ENCODE measurements at places on chromosomes 1 and 21. TPM values are rescaled to one million over a fixed set of nuclear protein-coding genes. Genes with fewer than 3 reads are reported as not detected.

Gene DISP3
- not detected for polyA plus RNA-seq

Gene MTARC2
- polyA plus RNA-seq, result 5.7 TPM

Gene NGF
- 42.4 TPM for polyA plus RNA-seq

Gene RCSD1
- not detected for polyA plus RNA-seq

Gene COL16A1
- 88.3 TPM for polyA plus RNA-seq

- DNase-seq, result no peak
These were observed 273.9 kb upstream of the VAMP3 start for GRCh38 chr1:7497107-7497637.

GRCh38 chr1:160206036-160206389 lies 829 bp downstream of the PEA15 start:
- no peak for DNase-seq

- DNase-seq, result peak; percentile 89
These were observed 1.0 kb upstream of the S100A2 start for GRCh38 chr1:153566414-153567371.

- no peak for DNase-seq
These were observed 5.9 kb upstream of the WNT2B start for GRCh38 chr1:112502826-112503225.

DNA sequence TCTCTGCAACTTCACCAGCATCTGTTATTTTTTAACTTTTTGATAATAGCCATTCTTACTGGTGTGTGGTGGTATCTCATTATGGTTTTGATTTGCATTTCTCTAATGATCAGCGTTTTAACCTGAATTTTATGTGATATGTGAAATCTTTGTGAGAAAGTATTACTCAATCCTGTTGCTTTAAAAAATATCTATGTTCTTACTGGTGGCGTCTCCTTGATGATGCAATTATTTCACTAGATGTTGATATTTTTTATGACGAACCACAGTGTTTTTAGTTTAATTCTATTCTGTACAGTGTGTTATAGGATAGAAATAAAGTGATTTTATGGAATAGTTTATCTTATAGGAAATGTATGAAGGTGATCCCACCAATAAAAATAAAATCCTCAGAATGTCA lies 54.7 kb upstream of the GPR88 start:
- DNase-seq, result no peak

GRCh38 chr1:42312576-42313212 lies 22.3 kb downstream of the FOXJ3 start:
- no peak for DNase-seq

DNA sequence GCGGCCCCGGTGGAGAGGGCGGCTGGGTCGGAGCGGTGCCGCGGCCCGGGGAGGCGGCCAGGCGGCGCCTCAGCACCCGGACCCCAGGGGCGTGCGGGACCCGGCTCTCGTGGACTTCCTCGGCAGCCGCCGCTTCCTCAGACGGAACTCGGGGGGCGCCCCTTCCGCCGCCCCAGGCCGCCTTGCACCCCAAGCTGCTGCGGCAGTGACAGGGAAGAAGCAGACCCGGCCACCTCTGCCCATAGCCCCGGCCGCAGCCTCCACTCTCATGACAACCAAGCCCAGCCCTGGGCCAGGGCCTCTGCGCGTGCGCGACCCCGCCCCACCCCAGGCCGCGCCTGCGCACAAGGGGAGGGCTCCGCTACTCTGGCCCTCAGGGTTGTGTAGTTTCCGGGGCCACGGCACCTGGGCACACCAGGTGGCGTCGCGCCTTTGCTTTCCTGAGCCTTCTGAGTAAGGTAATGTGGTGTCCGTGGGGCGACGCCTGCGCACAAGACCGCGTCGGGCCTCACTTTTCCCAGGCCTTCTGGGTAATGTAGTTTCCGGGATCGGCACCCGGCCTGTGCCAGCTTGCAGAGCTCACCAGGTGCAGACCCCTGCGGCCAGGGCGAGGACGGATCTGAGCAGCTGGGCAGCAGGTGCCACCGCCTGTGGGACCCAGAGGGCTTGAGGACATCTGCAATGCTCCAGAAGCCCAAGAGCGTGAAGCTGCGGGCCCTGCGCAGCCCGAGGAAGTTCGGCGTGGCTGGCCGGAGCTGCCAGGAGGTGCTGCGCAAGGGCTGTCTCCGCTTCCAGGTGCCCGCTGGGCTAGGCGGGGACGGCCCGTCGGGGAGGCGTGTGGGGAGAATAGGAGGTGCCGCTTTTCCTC lies at the start of the genes CEP104 and DFFB:
Gene CEP104, minus strand, starts transcription at position 289 of the 868 bp plus-strand sequence. CDS start 4,804 bp downstream, outside the sequence.
Gene DFFB, plus strand, starts transcription at position 554 of the 868 bp plus-strand sequence. Its CDS starts 128 bp downstream, at position 682.
- DNase-seq, result peak; percentile 26

DNA sequence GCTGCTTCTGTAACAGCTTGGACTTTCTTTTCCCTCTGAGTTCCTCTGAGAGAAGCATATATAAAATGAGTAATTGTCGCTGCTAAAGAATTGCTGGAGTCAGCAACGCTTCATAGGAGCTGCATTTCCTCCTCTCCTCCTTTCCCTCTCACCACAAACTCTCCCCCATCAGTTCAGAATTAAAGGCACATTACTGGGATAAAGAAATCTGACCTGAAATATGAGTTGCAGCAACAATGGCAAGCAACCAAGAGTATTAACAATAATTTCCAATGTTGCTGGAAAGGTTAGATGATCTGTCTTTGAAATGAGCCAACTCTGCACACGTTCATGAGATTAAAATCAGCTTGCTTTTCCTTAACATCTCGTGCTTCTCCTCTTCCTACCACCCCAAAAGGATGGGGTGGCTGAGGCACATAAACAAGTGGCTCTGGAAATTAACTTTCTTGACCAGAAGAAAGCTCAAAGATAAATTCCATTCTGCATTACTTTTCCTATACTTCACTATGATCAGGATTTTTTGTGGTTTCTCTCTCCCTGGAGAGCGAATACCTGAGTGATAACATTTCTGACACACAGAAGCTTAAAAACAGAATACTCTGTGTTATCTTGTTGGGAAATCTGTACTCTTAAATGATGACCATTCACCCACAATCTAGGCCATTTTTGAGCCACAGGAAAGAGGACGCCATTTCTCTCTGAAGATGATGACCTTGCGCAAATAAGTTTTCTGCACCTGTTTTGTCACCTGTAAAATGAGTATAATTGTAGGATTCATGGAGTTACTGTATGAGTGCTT lies 90.2 kb downstream of the TGFBR3 start:
- DNase-seq, result no peak

DNA sequence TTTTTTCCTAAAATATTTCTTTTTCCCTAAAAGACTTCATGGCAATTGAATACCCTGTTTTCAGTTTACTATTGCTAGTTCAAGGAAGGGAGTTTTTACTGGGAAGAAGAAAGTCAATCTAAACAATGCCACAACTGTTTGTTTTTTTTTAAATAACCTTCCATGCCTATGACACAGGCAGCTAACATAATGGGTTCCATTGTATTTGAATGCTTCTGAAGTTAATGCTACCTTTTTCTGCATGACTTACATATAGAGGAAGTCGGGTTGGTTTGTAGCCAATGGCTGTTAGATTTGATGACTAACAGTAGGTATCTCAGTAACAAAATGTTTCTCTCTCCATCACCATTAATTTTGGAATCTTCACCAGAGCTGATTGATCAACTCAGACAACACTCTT lies 134.0 kb downstream of the KIF26B start:
- DNase-seq, result no peak

DNA sequence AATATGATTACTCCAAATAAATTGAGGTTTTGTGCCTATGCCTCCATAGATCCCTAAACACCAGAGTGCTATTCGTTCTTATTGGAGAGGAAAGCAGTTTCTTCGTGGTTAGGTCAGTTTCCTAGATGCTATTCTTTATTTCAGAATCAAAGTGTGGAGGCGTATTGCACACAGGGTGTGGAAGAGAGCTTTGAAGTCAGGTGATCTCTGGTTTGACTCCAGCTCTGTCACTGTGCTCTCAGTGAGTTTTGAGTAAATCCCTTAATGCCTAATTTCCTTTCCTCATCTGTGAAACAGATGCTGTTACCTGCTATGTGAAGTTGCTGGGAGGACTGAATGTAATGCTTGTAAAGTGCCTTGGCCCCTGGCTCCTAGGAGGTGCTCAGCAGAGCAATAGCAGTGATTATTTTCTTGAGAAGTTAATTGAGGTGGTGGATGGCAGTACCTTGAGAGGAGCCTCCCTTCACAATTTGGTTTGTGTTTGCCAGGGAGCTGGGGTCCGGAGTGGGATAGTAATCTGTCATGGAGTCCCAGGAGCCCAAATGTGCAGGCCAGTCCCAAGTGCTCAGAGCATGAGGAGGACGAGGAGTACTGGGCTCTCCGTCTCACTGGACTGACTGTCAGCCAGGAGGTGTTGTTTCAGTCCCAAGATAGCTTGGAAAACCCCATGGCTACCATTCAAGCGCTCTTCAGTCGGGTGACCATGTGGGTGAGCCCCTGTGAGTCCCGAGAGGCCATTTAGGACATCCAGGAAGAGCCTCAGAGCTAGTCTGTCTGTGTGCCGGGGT lies 14.9 kb downstream of the NTPCR start:
- DNase-seq, result no peak

- no peak for DNase-seq
These were observed 45.5 kb upstream of the ECE1 start for GRCh38 chr1:21335750-21336224.

DNA sequence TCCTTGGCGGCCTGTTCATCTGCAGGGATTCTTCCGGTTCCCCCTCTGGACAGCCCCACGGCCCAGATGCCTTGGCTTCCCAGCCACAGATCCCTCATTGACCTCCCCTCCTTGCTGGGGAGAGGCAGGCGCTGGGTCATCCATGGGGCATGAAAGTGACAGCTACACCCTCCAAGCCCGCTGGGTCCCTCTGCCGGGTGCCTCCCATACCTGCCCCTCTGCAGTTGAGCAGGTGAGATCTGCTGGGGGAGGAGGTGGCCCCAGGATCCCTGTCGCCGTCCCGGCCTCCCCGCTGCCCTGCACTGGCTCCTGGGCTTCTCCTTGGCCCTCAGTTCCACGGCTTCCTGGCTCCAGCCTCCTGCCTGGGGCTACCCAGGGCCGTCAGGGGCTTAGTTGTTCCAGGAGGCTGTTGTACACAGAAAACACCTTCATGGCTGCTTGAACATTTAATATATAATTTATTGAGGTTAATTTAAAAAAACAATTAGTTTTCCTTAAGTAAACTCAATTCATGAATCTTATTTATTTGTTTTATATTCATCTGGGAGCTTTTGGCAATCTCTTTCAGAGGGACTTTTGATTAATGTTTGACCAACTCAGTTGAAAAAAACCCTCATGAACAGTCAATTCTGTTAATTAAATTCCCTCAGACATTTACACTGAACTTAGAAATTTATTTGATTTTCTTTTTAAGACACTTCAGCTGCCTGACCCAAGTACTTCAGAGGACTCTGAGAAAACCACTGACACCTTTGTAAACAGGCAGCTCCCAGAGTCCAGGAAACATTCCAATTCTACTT lies 67.6 kb upstream of the ABCG1 start:
- no peak for DNase-seq

DNA sequence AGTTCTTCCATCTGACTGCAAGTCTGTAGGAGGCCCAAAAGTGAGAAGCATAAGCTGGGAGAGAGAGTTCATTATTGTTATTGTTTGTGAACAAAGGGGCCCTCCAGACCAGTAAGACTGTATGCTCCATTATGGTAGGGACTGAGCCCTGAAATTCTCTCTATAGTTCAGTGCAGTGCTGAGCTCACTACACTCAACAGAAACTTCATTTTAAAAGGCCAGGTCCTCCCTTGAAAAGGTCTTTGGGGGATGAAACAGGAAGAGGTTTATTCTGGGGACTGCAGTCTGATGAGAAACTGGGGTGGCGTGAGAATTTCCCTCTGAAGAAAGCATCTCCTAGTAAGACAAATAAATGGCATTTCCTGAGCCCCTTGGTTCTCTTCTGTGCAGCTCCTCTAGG lies 5.5 kb upstream of the GATAD2B start:
- DNase-seq, result no peak

All from BJ (cell line).